ENCODE measurements at places on chromosomes 4 and X.

- DNase-seq: no peak
Measured at GRCh38 chr4:118760493-118760892, 75.3 kb downstream of the METTL14 start.

DNA sequence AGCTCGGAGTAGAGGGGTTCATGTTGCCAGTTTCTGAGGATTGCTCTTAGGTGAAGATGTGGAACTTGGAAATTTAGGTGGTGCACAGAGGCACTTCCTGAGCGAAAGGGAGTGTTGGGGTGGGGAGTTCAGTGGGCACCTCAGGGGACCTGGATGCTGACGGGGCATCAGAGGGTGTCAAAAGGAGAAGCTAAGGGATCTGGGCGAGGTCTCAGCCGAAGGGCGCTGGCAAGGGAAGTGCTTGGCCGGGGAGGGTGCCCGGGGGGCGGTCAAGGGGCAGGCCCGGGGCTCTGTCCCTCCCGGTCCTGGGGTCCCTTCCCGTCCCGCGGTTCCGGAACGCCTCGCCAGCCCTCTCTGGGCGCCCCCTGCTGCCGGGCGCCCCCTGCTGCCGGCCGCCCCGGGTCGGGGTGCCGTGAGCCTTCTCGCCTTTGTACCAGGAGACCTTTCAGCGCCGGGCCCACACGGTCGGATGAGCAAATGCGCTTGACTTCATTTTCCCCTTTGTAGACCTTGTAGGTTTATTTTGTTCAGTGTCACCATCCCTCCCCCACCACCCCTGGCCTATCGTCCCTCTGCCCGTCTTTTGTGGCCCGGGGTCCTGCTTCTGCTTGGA, 3.0 kb upstream of the PHOX2B start:
- no peak for DNase-seq

GRCh38 chr4:47972181-47972580, 44.3 kb downstream of the CNGA1 start:
- DNase-seq: no peak

DNA sequence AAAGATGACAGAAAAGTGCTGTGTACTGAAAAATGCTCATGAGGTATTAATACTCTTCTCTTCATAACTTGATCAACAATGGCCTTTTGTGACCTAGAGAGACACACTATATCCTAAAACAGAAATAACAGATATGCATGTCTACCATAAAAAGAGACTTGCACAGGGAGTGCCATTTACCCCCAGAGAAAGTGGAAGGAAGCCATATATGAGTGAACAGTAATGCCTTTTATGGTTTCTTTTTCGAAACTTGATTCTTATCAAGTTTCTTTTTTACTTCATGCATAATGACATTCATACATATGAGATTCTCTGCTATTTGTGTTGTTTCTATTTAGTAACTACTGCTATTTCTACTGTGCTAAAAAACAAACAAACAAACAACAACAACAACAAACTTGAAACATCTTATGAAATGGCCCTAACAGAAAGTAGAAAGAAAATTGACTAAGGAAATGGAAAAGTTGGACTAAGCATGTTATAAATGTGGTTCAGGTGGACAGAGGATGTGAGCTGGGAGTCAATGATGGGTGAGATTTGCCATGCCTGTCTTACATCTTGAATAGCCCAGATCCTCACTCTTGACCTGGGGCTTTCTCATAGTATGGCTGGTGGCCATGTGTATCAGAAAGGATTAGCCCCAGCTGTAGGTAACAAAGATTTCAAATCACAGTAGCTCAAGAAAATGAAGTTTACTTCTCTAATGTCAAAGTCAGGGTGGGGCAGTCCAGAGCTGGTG, 43.8 kb downstream of the GEMIN8 start:
- DNase-seq: no peak

- no peak for DNase-seq
Measured at GRCh38 chrX:8607326-8607725, 124.6 kb downstream of the ANOS1 start.

DNA sequence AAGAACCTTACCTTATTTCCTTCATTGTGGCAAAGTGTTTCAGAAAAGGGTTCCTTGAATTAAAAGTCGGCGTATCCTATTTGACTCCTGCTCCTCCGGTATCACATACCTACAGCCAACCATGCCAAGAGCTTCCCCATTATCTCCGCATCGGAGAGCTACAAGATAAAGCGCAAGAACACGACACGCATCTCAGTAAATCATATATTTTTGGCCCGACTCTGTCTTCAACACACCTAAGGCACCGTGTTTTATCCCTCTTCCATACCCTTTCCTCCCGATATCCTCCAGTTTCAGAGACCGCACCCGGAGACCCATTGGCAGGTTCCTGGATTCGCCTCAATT, 497 bp upstream of the THAP9 start:
- no peak for DNase-seq

DNA sequence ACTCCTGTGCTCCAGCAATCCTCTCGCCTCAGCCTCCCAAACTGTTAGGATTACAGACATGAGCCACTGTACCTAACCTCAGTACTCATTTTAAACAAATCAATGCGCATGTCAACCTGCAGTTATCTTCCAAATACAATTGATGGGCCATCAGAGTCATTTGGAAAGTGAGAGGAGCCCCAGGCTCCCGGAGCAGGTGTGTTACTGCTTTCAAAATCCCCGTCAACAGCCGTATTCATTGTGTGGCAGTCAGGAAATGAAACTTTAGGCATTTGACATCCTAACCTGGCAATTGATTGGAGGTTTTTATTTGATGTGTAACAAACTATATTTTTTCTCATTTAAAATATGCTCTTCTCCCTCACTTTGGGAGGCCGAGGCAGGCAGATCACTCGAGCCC, 623.6 kb upstream of the TENM3 start:
- no peak for DNase-seq

- DNase-seq: no peak
Measured at GRCh38 chrX:148466292-148466691, 34.1 kb upstream of the AFF2 start.

- no peak for DNase-seq
Measured at GRCh38 chrX:11100281-11101035, 10.7 kb upstream of the HCCS start.
